ENCODE measurements at places on chromosomes 1 and 21.
A peak's percentile ranks its signal among the peaks of the same experiment; 100 is the strongest.

DNA sequence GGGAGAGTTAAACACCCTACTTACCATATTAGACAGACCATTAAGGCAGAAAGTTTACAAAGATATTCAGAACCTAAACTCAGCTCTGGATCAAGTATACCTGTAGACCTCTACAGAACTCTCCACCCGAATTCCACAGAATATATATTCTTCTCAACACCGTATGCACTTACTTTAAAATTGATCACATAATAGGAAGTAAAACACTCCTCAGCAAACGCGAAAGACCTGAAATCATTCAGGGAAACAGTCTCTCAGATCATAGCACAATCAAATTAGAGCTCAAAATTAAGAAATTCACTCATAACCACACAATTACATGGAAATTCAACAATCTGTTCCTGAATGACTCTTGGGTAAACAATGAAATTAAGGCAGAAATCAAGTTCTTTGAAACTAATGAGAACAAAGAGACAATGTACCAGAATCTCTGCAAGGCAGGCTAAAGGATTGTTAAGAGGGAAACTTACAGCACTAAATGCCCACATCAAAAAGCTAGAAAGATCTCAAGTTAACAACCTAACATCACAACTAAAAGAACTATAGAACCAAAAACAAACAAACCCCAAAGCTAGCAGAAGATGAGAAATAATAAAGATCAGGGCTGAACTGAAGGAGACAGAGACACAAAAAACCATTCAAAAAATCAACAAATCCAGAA is 19.1 kb downstream of the CD84 start:
- H3K4me1 ChIP-seq = no peaks in the 10 kb centered on the region
- H3K4me3 ChIP-seq = no peak overlapping the region
- DNase-seq = no peak
- H3K27ac ChIP-seq = no peak overlapping the region
- H3K36me3 ChIP-seq = no peaks in the 10 kb centered on the region

- H3K27me3 ChIP-seq = no peaks in the 10 kb centered on the region
- H3K36me3 ChIP-seq = peaks cover 8% of the 10 kb centered on the region
- no peak overlapping the region for H3K4me3 ChIP-seq
- no peaks in the 10 kb centered on the region for H3K4me1 ChIP-seq
Measured at GRCh38 chr1:228236744-228237143, 28.9 kb downstream of the OBSCN start.

- H3K4me3 ChIP-seq = no peak overlapping the region
- no peaks in the 10 kb centered on the region for H3K36me3 ChIP-seq
- H3K27ac ChIP-seq = no peak overlapping the region
- H3K4me1 ChIP-seq = no peaks in the 10 kb centered on the region
- DNase-seq = no peak
- no peaks in the 10 kb centered on the region for H3K27me3 ChIP-seq
Measured at GRCh38 chr21:40567501-40567900, 279.5 kb downstream of the DSCAM start.

DNA sequence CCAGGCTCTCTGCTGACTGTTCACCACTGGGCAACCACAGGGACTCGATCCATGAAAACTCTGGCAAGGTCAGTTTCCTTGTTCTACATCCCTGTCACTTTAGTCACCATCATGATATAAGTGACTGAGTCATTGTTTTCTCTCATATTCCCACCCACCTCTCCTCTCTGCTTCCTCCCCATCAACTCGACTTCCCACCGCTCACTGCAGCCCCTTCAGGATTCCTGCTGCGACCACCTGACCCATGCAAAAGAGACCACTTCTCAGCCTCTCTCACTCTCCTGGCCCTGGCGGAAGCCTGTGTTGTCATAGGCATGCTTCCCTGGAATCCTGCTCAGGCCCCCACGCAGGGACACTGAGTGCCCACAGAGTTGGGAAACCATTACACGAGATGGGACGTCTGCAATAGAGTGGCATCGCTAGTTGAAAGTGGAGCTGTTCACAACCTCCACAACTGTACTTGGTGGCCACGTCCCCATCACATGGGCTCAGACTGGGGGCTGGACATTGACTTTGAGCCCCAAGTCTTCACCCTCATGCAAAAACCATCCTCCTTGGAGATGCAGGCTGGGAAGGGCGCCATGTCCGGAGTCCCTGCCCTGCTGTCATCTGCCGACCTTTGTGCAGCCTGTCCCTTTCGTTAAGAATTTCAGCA is 1.8 kb upstream of the TFF2 start:
- H3K4me1 ChIP-seq = peaks cover 12% of the 10 kb centered on the region
- H3K4me3 ChIP-seq = no peak overlapping the region
- no peaks in the 10 kb centered on the region for H3K27me3 ChIP-seq
- no peak for DNase-seq
- H3K36me3 ChIP-seq = no peaks in the 10 kb centered on the region

DNA sequence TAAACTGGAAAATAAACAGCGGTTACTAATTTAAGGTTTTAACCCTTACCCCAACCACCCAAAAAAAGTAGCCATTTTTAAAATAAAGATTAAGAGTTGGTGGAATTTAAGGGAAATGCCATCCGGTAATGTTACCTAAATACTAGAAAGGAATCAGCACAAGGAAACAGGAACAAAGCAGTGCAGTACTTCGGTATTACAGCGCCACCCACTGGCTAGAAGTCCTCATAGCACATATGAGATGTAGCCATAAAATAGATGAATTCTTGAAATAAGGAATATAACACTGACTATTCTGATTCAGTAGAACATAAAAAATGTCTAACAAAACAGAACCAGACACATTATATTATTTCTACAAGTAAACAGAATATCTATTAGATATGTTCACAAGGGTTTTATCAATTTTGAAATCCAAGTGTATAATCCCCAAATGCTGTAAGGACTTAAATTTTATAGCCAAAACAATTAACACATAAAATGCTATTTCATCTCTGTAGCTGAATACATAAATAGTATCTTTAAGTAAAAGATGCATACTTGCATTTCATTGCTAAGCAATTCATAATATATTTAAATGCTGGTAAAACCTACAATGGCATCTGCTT is 58.8 kb downstream of the FRRS1 start:
- H3K4me1 ChIP-seq = no peaks in the 10 kb centered on the region
- no peak overlapping the region for H3K27ac ChIP-seq
- H3K4me3 ChIP-seq = no peak overlapping the region
- no peaks in the 10 kb centered on the region for H3K27me3 ChIP-seq

GRCh38 chr1:116889380-116889779 is 20.3 kb upstream of the PTGFRN start:
- H3K36me3 ChIP-seq = no peaks in the 10 kb centered on the region
- no peak overlapping the region for H3K27ac ChIP-seq
- DNase-seq = no peak
- no peak overlapping the region for H3K4me3 ChIP-seq

GRCh38 chr1:218414060-218414728 is 69.1 kb downstream of the TGFB2 start:
- H3K4me3 ChIP-seq = no peak overlapping the region
- no peaks in the 10 kb centered on the region for H3K4me1 ChIP-seq
- no peaks in the 10 kb centered on the region for H3K36me3 ChIP-seq
- no peak overlapping the region for H3K27ac ChIP-seq
- no peak for DNase-seq

DNA sequence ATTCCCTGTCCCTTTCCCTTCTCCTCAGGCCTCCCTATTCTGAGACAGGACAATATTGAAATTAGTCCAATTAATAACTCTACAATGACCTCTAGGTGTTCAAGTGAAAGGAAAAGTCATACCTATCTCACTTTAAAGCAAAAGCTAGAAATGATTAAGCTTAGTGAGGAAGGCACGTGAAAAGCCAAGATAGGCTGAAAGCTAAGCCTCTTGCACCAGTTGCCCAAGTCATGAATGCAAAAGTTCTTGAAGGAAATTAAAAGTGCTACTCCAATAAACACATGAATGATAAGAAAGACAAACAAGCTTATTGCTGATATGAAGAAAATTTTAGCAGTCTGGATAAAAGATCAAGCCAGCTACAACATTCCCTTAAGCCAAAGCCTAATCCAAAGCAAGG is 3.8 kb upstream of the MAP3K21 start:
- no peaks in the 10 kb centered on the region for H3K36me3 ChIP-seq
- no peak overlapping the region for H3K27ac ChIP-seq
- H3K27me3 ChIP-seq = peaks cover 5% of the 10 kb centered on the region
- peaks cover 7% of the 10 kb centered on the region for H3K4me1 ChIP-seq

- H3K27ac ChIP-seq = peak overlapping the region; percentile 57
- no peaks in the 10 kb centered on the region for H3K4me1 ChIP-seq
- no peaks in the 10 kb centered on the region for H3K27me3 ChIP-seq
- no peaks in the 10 kb centered on the region for H3K36me3 ChIP-seq
- peak overlapping the region; percentile 31 for H3K4me3 ChIP-seq
- DNase-seq = no peak
Measured at GRCh38 chr21:16330082-16330907, 600.5 kb downstream of the USP25 start.

DNA sequence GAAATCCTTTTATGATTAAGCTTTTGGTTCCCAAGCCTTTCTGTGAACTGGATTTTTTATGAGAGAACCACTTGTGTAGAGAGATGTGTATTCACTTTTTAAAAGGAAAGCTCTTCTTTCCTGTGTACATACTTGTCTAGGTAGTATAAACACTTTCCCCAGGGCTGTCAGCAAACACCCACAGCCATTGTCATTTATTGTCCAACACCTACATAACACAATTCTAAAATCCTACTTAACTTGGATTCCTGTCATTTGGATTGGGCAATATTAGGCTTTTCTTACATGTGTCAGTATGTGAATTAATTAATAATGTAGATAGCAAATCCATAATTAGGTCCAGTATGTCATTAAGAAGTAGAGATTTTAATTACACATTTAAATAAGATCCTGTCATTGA is 12.3 kb downstream of the DDX20 start:
- no peaks in the 10 kb centered on the region for H3K4me1 ChIP-seq
- DNase-seq = no peak
- peaks cover 17% of the 10 kb centered on the region for H3K36me3 ChIP-seq
- no peaks in the 10 kb centered on the region for H3K27me3 ChIP-seq
- no peak overlapping the region for H3K4me3 ChIP-seq

DNA sequence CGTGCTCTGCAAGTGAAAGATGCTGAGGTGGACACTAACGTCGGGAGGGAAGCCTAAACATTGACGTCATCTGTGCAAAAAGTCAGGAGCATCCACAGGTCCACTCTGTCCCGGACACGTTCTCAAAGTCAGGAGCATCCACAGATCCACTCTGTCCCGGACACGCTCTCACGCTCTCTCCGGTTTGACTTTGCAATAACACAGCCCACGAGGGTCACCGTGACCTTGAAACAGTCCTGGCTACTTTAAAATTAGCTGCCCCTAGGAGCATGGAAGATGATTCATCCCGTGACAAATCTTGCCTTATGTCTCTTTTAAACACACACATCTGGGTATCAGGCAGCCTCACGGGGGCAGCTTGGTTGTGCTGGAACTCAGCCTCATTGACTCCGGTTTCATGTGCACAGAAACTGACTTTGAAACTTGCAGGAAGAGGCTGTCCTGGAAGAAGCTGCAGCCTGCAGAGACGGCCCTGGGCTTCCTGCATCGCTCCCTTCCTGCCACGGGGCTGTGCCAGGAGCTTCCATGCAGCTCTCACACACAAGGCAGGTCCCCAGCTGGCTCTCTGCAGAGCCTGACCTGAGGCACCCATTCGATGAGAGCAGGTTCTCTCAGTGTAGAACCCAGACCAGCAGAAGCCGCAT is 18.1 kb upstream of the COL18A1 start:
- DNase-seq = no peak
- no peaks in the 10 kb centered on the region for H3K27me3 ChIP-seq
- no peak overlapping the region for H3K4me3 ChIP-seq

GRCh38 chr1:231274119-231274825 is 33.3 kb downstream of the GNPAT start:
- no peaks in the 10 kb centered on the region for H3K4me1 ChIP-seq
- no peak overlapping the region for H3K4me3 ChIP-seq
- DNase-seq = no peak
- no peaks in the 10 kb centered on the region for H3K27me3 ChIP-seq
- H3K27ac ChIP-seq = no peak overlapping the region

- H3K27ac ChIP-seq = peak overlapping the region; percentile 89
- H3K4me3 ChIP-seq = no peak overlapping the region
- H3K4me1 ChIP-seq = peaks cover 26% of the 10 kb centered on the region
- DNase-seq = peak; percentile 36
Measured at GRCh38 chr1:43455213-43455889, 1.6 kb upstream of the HYI start.

- H3K4me1 ChIP-seq = peaks cover 18% of the 10 kb centered on the region
- peaks cover 10% of the 10 kb centered on the region for H3K27me3 ChIP-seq
- H3K27ac ChIP-seq = peak within 1 kb of the TSS; percentile 70
- H3K4me3 ChIP-seq = peak within 1 kb of the TSS; percentile 72
- peak; percentile 84 for DNase-seq
Measured at GRCh38 chr21:41167348-41168342, at the start of gene BACE2. Gene BACE2, plus strand, starts transcription at chr21:41168160. Its CDS starts 104 bp downstream, at chr21:41168264.

DNA sequence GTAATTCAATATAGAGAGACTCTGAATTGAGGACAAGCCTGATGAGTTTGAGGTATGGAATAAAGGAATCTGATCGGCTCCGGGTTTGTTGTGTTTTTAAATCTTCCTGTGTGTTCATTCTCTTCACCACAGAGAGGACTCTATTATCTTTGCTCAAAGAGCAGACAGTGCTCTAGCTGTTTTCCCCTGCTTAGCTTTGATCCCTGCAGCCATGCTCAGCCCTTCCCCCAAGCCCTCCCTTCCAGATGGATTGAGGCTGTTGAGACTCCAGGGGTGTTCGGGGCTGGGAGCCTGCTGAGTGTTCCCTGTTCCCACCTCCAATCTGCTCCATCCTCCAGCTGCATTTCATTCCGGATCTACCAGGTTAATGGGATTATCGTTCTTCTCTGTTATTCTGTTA is 74.2 kb upstream of the CXADR start:
- no peak overlapping the region for H3K4me3 ChIP-seq
- no peaks in the 10 kb centered on the region for H3K27me3 ChIP-seq
- peak; percentile 66 for DNase-seq
- no peaks in the 10 kb centered on the region for H3K36me3 ChIP-seq

GRCh38 chr1:93080179-93080823 is 1.2 kb downstream of the MTF2 start:
- H3K36me3 ChIP-seq = peaks cover 3% of the 10 kb centered on the region
- no peak for DNase-seq
- H3K4me3 ChIP-seq = peak overlapping the region; percentile 100

DNA sequence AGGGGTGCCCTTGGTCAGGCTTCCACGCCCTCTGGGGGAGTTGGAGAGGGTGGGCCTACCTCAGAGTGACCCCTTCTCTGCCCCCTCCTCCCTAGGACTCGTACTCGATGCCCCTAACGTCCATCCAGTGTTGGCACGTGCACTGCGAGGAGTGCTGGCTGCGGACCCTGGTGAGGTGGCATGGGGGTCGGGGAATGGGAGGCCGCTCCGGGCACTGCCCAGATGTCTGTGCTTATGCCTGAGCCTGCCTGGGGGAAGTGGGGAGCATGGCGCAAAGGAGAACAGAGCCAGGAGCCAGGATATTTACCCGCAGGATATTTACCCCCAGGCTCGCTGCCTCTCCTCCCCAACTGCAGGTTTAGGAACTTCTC is 24.5 kb downstream of the TMEM53 start:
- peaks cover 39% of the 10 kb centered on the region for H3K4me1 ChIP-seq
- no peak overlapping the region for H3K27ac ChIP-seq
- H3K36me3 ChIP-seq = peaks cover 80% of the 10 kb centered on the region

- H3K4me1 ChIP-seq = no peaks in the 10 kb centered on the region
- no peak for DNase-seq
- H3K4me3 ChIP-seq = no peak overlapping the region
- H3K27me3 ChIP-seq = no peaks in the 10 kb centered on the region
- H3K27ac ChIP-seq = no peak overlapping the region
- H3K36me3 ChIP-seq = no peaks in the 10 kb centered on the region
Measured at GRCh38 chr1:112070677-112071076, 81.2 kb upstream of the KCND3 start.

GRCh38 chr21:21898801-21899200 is 900.6 kb downstream of the NCAM2 start:
- DNase-seq = no peak
- no peak overlapping the region for H3K27ac ChIP-seq
- no peaks in the 10 kb centered on the region for H3K36me3 ChIP-seq
- no peaks in the 10 kb centered on the region for H3K27me3 ChIP-seq
- no peak overlapping the region for H3K4me3 ChIP-seq
